ENCODE measurements at places on chromosomes 1 and 21.
A peak's percentile ranks its signal among the peaks of the same experiment; 100 is the strongest.

DNA sequence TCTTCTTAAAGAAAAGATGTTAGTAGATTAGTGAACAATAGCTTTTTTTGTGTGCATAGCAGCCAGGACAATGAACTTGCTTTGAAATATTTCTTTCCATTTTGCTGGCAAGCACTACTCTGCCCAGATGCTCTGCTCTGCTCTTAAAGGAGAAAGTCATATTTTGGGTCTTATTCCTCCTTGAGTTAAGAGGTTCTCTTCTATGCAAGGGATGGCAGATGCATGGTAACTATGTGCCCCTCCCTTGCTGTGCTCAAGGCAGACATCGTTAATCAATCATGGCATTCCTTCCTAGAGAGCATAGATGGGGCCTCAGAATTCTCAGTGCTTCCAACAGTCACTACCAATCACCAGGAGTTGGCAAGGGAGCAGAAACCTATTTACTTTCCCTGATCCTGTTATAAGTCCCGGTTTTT, 27.6 kb downstream of the NIPAL3 start:
- no peak overlapping the region for H3K27ac ChIP-seq
- H3K4me1 ChIP-seq, result peaks cover 3% of the 10 kb centered on the region
- DNase-seq, result no peak
- no peak overlapping the region for H3K4me3 ChIP-seq

GRCh38 chr1:17653276-17653675, 101.9 kb upstream of the ACTL8 start:
- H3K4me1 ChIP-seq, result no peaks in the 10 kb centered on the region
- no peak overlapping the region for H3K4me3 ChIP-seq
- H3K36me3 ChIP-seq, result peaks cover 19% of the 10 kb centered on the region
- DNase-seq, result no peak
- H3K27me3 ChIP-seq, result no peaks in the 10 kb centered on the region

- DNase-seq, result no peak
- H3K36me3 ChIP-seq, result no peaks in the 10 kb centered on the region
- no peaks in the 10 kb centered on the region for H3K27me3 ChIP-seq
- H3K27ac ChIP-seq, result no peak overlapping the region
- no peak overlapping the region for H3K4me3 ChIP-seq
These were observed 832.0 kb upstream of the PRMT6 start for GRCh38 chr1:106224426-106224825.

DNA sequence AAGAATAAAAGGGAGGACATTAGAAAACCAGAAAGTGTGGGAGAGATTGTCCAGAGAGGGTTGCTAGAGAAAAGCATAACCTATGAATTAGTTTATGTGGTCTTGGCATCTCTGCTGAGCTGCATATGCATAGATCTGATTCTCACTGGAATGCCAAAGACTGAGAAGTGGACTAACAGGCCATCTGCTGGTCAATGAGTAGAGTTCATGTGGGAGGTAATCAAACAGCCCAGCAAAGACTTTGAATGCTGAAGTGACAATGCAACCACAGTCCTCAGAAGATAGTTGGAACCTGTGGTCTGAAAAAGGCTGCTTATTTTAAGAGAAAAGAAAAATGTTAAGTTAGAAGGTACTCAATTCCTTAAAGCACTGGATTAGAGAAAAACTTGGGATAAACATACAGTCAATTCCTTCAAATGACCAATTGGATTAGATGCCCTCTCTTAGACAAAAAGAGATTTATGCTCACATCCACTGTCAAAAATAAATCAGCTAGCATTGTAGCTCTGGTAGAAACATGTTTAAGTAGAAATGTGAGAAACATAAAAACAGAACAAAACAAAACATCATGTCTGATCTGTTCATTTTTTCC, 382.8 kb downstream of the AMY1C start:
- H3K4me1 ChIP-seq, result no peaks in the 10 kb centered on the region
- no peaks in the 10 kb centered on the region for H3K27me3 ChIP-seq
- no peak overlapping the region for H3K27ac ChIP-seq
- H3K36me3 ChIP-seq, result no peaks in the 10 kb centered on the region
- H3K4me3 ChIP-seq, result no peak overlapping the region
- no peak for DNase-seq

GRCh38 chr21:43012596-43012995, 38.2 kb downstream of the PKNOX1 start:
- no peak overlapping the region for H3K4me3 ChIP-seq
- peaks cover 25% of the 10 kb centered on the region for H3K36me3 ChIP-seq
- no peak overlapping the region for H3K27ac ChIP-seq
- DNase-seq, result no peak

DNA sequence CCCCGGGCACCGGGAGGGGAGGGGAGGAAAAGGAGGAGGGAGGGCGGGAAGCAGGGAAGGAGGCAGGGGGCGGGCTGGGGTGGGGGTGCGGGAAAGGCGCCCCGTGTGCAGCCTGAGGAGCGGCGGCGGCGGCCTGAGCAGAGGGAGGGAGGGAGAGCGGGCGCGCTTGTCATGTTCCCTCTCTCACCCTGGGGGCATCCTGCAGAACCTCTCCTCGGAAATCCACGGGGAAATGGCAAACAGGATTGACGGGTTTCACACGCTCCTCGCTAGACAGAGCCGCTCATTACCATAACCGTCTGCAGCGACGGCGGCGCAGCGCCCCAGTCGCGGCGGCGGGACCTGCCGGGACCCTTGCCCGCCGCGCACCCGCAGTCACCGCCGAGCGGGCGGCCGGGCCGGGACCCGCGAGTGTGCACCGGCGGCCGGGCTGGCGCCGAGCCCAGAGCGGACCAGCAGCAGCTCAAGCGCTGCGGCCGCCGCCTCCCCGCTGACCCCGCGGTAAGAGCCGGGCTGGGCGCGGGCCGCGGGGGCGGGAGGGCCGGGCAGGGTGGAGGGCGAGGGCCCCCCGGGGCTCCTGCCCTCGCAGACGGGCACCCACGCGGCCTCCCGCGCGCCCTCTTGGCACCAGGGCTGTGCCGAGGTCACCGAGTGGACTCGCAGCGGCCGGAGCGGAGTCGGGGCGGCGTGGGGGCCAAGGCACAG, at the start of gene SERTAD4:
SERTAD4 (plus strand) TSS at position 286 of the 705 bp plus-strand sequence. CDS start 5,165 bp downstream, outside the sequence.
- peak; percentile 58 for DNase-seq
- H3K27me3 ChIP-seq, result no peaks in the 10 kb centered on the region
- H3K4me3 ChIP-seq, result peak within 1 kb of the TSS; percentile 74
- H3K27ac ChIP-seq, result peak within 1 kb of the TSS; percentile 90
- peaks cover 11% of the 10 kb centered on the region for H3K4me1 ChIP-seq

Data from transverse colon (tissue), 4 donors.